ENCODE measurements at places on chromosomes 5 and 9.

- no peak for DNase-seq
Observed at GRCh38 chr9:133054966-133055365, 6.8 kb upstream of the CEL start.

DNA sequence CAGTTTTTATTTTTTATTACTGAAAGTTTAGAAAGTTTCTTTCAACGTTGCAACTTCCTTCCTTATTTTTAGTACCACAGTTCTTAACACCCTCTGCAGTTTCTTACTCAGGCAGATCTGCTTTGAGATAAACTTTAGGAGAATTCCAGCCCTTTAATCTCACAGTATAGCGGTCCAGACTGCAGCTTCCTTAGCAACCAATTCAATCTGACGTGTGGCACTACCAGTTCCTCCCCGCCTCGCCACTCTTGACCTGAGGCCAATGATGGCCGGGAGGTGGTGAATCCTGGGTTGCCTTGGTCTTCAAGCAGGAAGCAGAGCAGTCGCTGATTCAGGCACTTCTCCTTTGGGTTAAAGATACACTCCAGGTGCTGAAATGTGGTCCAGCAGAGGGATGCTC is 334.3 kb upstream of the TRPC7 start:
- no peak for DNase-seq

GRCh38 chr9:79694208-79694607 is 122.4 kb downstream of the TLE4 start:
- DNase-seq: no peak

DNA sequence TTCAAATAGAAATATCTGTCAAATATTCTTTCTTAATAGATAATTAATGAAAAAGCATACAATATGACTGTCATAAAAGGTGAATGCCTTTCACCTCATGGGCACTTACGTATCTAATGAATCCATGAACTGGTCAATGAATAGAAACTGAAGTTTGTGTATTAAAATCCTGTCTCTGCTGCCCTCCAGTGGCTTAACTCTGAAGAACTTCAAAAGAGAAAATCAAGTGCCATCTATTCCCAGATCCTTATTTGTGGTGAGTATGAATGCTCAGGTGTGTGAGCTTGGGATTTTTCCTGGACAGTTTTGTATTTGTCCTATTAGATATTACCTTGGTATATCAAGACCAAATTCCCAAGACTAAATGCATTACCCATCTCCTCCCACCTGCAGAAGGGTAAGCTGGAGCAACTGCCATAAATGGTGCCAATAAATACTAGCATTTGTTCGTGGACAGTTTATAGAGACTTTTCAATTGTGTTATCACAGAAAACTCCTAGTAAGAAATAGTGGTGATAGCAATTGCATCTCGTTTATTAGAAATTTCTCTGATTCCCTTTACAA is 44.0 kb upstream of the SVEP1 start:
- DNase-seq: peak; percentile 9

DNA sequence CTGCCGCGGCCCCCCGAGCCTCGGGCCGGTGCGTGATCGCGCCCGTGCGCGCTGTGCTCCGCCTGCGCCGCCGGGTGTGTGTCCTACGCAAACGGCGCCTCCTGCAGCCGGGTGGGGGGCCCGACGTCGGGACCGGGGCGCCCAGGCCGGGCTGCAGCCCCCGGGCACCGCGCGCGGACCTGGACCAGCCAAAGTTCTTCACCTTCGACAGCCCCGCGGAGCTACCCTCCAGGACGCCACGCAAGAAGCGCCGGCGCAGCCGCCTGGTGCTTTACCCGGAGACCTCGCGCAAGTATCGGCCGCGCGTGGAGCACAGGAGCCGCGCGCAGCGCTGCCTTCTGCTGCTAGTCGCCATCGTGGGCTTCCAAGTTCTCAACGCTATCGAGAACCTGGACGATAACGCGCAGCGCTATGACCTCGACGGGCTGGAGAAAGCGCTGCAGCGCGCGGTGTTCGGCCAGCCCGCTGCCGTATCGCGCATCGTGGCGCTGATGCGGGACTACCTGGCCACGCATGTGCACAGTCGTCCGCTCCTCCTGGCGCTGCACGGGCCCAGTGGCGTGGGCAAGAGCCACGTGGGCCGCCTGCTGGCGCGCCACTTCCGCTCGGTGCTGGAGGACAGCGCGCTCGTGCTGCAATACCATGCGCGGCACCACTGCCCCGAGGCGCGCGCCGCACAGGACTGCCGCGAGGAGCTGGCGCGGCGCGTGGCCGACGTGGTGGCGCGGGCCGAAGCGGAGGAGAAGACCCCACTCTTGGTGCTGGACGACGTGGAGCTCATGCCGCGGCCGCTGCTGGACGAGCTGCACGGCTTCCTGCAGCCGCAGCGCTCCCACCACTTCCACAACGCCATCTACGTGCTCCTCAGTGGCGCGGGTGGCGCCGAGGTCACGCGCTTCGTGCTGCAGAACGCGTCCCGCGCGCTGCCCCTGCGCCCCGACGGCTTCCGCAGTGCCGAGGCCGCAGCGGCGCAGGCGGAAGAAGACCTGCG is 1.5 kb downstream of the TOR4A start:
- DNase-seq: no peak

- DNase-seq: peak; percentile 9
Observed at GRCh38 chr5:64207978-64208377, 42.3 kb downstream of the RNF180 start.

GRCh38 chr5:65800775-65801174 is 78.8 kb downstream of the NLN start:
- DNase-seq: no peak

DNA sequence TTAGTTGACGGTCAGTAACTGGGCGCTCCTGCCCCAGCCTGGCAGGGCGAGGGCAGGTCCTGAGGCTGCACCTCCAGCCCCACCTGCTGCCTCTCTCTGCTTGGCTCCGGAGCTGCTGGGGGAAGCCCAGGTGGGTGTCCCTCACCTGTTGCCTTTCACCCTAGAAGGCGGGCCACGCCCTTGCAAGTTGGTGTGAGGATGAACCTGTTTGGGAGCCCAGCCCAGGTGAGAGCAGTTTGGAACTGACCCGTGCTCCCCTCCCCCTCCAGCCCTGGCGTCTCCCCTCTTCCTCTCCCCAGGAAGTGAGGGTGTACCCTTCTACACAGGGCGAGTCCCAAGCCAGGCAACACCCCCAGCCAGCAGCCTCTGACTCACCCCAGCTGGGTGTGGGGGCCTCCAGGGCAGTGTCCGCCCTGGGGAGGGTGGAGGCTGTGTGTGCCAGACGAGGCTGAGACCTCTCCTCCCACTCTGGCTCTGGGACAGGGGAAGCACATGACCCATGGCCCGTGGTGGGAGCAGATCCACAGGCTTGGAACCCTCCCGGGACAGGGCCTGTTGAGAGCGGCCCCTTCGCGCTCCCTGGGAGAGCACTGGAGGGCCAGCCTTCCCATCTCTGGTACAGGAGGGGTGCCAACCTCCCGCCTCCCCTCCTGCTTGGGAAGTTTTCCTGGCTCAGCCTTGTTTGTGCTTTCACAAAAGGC is 10.4 kb downstream of the LRRC8A start:
- DNase-seq: peak; percentile 89

Data from foreskin melanocyte (primary cell).